ENCODE measurements at places on chromosomes 5 and 9.

DNA sequence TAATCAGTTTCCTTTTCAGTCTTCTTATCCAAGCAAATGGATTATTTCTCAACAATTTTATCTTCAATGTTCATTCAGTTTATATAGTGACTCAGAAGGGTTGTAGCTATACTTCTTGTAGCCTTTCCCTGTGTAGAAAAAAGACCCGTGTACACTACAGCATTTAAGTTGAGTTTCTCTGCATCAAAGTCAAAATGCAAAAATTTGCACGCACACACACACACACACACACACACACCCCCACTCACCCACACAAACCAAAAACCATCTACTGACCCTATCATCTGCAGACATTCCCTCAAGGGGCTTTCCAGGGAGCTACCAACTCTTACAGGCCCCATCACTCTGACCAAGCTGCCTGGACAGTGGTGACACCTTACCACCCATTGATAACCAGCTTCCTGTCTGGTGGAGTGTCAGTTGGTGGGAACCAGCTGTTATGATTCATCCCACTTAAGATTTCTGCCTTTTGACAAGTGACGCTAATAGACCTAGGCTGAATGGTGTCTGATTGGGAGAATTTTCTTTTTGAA lies 12.2 kb upstream of the ELL2 start:
- DNase-seq = peak; percentile 8

DNA sequence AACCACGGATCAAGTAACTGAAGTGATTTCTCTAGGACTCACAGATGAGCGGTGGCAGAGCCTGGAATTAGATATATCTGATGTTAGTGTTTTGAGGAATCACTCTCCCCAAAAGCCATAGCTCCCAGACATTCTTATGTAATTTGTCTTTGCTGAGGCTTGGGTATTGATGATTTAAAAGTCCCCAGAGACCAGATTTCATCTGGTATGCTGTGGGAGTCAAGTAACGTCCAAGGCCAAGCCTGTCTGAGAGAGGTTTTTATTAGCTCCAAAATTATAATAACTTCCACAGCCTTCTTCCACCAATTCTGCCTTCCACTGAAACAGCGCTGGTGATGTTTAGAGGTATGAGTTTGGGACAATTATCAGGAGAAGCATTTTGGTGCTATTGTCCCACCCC lies 21.3 kb upstream of the KCNIP1 start:
- no peak for DNase-seq

DNA sequence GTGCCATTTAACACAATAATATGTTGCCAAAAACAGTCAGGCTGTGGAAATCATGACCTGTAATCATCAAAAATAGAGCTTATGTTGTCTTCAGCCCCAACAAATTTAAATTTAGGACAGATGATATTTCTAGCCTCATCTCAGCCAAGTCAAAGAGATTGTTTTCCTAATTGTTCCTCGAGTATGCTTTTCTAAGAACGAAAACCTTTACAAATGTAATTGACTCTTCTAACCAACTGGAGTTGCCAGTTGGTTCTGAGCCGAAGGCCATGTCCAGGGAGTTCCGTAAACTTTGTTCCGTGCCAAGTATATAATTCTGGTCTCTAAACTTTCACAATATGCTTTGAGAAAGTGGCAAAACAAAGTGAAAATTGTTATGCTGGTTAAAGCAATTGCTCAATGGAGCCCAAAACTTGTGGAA lies 160.8 kb downstream of the CEMIP2 start:
- DNase-seq = no peak

- DNase-seq = no peak
Observed at GRCh38 chr5:154330097-154330667, 115.6 kb upstream of the SAP30L start.

- DNase-seq = no peak
Observed at GRCh38 chr9:8955315-8955714, 1155.7 kb upstream of the DMAC1 start.

GRCh38 chr5:107389775-107390148 lies 281.0 kb downstream of the EFNA5 start:
- no peak for DNase-seq

Measured in stimulated activated CD8-positive, alpha-beta memory T cell treated with anti-CD3 and anti-CD28 coated beads, Interleukin-7, amount 100 ng/mL, for 1 hour (primary cell).